ENCODE measurements at places on chromosomes 3 and 15.
A peak's percentile ranks its signal among the peaks of the same experiment; 100 is the strongest.

DNA sequence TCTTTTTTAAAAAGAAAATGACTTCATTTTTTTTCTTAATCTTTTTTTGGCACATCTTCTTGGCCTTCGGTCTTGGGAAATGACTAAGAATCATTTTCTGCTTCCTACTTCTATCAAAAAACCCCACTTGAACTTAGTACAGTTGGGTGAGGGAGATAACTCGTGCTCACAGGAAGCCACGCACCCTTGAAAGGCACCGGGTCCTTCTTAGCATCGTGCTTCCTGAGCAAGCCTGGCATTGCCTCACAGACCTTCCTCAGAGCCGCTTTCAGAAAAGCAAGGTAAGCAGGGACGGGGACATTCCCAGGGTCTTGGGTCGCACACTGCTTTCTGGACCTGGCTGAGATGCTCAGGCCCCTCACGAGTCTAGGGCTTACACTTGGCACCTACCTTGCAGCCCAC, at the start of gene CCR4:
Gene CCR4, plus strand, starts transcription at position 235 of the 402 bp plus-strand sequence. CDS start 1,779 bp downstream, outside the sequence.
- DNase-seq, result no peak

DNA sequence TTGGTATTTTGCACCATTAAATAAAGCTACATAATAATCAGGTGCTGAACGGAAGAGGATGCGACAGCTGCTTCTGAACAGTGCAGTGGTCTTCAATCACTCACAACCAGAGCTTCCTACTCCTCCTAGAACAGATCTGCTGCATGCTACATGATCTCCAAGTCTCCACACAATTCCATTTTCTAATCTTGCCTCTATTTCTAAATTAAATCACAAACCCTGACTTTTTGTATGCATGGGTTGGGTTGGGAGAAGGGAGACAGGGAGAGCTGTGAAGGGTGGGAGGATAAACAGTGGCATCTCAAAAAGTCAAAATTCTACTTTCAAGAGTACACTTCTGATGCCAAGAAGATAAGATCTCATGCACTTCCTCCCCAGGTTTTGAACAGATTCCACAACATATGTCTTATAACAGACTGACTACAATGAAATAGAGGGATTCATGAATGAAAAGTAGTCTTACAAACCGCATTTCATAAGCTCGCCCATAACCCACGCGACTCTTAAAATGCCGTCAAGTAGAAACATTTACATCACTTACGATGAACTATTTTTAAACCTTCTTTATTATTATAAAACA, 57.2 kb downstream of the CHSY1 start:
- DNase-seq, result no peak

DNA sequence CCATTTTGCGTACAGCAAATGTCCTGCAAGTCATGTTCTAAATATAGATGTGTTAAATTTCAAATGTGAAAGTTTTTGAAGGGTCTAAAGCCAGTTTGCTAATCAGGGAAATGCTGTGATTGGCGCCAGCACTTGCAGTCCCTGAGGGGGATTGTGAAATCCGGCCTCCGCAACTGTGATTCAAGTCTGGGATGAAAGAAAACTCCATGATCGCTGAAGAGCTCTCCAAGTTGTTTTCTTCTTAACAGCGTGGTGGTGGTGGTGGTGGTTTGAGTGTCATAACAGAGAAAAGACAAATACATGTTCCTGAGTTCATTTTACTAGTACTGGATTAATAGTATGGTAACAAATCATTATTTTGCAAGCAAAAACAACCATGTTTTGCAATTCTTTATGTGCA, 51.8 kb downstream of the MITF start:
- DNase-seq, result peak; percentile 20

DNA sequence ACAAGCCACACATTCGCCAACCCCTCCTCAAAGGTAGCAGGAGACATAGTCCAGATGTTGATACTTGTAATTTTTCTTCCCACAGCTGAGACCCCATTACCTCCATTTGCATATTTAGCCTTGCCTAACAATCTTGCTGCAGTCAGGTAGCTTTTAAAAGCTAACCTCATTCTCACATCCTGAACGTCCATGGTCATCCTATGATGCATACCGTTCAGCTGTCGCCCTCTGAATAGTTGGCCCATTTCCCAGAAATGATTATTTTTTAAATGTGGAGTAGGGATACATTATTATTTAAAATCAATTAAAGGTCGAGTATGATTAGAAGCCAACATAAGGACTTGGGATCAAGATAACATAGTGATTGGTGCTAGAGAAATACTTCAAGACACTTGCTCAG, 165.0 kb downstream of the MEX3B start:
- DNase-seq, result no peak

- no peak for DNase-seq
Observed at GRCh38 chr15:69172847-69173246, 12.4 kb downstream of the GLCE start.

DNA sequence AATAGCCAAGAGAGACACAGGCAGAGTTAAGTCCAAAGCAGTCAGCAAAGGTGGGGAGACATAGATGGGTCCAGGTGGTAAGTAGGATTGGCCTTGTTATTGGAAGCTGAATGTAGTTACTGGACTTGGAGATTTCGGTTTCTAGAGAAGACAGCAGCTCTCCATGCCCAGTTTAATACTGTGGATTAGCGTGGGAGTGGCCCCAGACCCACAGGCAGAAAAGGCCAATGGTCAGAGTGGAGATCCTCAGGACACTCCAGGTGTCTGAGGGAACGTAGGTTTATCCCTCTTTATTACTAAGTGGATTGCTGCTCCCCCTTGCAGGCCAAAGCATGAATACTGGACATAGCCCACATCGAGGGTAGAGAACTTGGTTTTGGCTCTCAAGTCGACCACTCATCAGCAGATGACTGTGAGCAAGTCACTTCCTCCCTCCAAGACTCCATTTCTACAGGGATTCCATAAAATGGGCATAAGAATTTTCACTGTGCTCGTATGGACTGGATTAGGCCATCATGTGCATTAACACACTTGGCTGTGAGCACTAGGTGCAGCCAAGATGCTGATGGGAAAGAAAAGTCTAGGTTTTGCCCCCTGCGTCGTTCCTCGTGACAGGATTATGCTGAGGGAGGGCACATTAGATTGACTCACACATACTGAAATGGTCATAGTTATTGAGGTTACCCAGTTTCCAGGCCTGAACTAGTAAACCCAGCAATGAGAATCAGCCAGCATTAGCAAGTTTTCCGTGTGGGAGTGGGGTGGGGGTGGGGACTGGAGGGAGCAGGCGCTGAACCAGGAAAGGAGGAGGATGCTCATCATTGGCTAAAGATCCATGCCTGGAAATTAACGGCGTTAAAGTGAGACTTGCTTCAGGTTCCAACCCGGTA, 225.2 kb upstream of the TPRG1 start:
- DNase-seq, result peak; percentile 43

GRCh38 chr3:86029590-86029989, 961.4 kb downstream of the VGLL3 start:
- no peak for DNase-seq

DNA sequence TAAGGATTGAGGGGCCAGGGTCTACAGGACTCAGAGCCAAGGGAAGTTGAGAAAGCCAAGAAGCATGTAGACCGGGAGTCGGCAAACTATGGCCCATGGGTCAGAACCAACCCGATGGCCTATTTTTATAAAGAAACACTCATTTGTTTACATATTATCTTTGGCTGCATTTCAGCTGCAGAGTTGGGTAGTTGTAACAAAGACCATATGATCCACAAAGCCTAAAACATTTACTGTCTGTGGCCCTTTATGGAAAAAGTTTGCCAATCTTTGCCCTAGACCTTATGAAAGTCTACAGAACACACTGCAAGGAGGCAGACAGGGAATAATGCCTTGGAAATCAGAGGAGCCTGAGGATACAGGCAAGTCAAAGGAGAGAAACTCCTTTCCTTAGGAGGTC, 63.2 kb upstream of the MNS1 start:
- DNase-seq, result no peak

DNA sequence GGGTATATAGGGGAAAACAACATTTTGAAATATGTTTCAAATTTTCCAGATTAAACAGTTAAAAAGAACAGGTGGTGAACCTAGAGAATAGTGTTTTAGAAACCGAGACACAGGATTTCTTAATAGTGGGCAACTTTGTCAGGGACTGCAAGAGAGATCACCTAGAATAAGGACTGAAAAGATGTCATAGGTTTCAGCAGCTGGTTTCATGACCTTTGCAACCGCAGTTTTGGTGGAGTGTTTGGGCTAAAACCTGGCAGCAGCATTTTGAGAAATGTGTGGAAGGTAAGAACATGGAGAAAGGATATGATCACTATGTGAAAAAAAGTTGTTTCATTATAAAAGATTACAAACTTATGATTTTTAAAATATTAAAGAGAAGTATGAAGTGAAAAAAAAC, 34.9 kb downstream of the PRKCI start:
- DNase-seq, result no peak

GRCh38 chr3:185502987-185503386, 4.2 kb upstream of the TMEM41A start:
- DNase-seq, result no peak

DNA sequence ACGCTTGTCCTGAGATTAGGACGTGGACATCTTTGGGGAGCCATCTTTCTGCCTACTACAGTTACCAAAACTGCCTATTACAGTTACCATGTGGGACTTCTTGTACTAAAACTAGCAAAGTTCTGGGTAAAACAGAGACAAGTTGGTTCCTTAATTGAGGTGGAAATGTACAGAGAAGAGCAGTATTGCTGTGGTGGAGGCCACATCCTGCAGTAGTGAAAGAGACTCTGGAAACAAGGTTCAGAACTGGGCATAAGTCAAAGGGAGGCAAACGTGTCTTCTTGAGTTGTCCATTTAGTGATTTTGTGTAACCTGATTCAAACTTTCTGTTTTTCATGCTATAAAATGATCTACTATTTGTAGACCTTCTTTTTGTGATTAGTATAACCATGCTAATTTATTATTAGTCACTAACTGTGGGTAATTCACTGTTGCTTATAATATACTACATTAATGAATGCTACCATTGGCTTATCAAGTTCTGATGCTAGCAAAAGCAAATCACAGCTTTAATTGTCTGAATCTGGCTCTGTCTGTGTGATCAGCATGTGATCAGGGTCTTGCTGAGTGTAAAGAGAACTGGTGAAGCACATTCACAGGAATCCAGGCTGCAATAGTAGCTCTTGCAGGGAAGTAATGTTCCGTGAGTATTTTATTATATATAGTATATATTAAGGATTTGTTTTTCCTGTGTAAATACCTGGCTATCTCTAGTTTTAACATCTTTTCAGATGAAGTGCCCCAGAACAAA, 207.9 kb upstream of the GAP43 start:
- DNase-seq, result no peak

GRCh38 chr3:184186184-184186901, at the start of gene ABCF3:
Gene ABCF3 (plus strand): TSS chr3:184186199. CDS start chr3:184186208, 9 bp downstream.
- DNase-seq, result no peak

GRCh38 chr3:129618186-129618820, 11.8 kb upstream of the PLXND1 start:
- DNase-seq, result no peak

- no peak for DNase-seq
Observed at GRCh38 chr3:164340273-164340672, 738.0 kb downstream of the SI start.

DNA sequence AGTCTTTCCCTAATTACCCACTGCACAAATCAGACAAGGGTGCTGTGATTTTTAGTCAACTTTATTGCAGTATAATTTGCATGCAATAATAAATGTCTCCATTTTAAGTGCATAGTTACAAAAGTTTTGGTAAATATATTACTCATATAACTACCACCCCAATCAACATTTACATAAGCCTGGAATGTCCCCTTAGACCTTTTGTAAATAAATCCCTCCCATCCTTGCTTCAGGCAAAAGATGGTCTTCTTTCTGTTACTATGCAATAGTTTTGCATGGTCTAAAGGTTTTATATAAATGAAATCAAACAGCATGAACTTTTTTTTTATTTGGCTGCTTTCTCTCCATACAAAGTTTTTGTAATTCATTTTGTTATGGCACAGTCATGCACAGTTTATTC, 235.4 kb downstream of the PYDC2 start:
- DNase-seq, result no peak

GRCh38 chr3:167445491-167445890, 28.4 kb downstream of the SERPINI2 start:
- no peak for DNase-seq

DNA sequence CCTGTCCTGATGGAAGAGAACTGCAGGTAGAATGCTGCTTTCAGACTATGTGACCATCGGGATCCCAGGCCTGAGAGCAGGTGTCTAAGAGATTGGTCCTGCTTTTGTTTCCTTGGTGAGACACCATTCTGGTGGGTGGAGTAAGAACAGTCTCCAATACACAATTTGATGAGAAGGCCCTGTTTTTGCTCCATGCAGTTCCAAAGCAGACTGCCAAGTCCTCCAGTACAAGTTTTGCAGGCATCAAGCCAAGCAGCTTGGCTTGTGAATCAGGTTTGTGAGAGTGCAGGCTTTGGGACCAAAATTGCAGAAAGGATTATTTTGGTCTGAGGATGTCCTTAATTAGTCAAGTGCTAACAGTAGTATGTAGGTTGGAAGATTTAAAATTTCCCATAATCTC, 381.6 kb downstream of the FOXP1 start:
- DNase-seq, result peak; percentile 63
